ENCODE measurements at places on chromosomes 5 and 9.
A peak's percentile ranks its signal among the peaks of the same experiment; 100 is the strongest.

- peak; percentile 84 for DNase-seq
Observed at GRCh38 chr9:79623799-79624721, 52.3 kb downstream of the TLE4 start.

DNA sequence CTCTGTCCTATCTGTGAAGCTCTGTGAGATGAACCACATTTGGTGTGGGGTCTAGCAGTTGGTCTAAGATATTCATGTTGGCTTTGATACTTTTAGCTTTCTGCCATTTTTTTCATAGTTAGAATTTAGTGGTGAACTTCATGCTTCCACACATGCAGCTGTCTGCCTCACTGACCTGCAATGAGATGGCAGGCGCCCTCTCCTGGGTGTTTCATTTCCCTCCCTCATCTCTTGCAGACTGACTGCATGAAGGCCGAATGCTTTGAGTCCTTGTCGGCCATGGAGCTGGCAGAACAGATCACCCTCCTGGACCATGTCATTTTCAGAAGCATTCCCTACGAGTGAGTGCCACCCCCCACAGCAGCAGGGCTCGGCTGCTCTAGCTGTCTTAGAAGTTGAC lies 26.1 kb upstream of the CKMT2 start:
- no peak for DNase-seq

DNA sequence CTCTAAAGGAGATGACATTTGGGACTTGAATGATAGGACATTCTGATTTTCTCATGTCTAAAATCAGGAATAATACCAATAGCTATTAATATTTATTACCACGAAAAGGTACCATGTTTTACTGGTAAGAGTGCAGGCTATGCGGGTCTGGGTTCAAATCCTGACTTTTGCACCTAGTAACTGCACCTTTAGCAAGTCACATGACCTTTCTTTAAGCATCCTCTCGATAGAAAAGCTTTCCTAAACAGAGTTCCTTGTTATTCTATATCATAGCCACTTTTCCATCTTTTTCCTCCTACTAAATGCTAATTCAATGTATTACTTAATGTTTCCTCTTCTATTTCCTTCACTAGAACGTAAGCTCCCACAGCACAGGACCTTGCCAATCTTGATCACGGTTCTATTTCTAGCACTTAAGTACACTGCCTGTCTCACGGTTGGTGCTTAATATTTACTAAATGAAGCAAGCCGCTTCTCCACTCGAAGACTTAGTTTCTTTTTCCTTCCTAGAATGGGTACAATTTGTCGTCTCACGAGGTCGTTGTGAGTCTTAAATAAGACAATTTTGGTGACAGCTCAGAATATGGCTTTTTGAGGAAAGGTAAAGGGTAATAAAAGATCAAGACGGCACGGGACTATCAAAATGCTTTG lies 816 bp downstream of the RBM18 start:
- DNase-seq = no peak

GRCh38 chr9:128718047-128718446 lies 5.9 kb downstream of the ZDHHC12 start:
- no peak for DNase-seq

DNA sequence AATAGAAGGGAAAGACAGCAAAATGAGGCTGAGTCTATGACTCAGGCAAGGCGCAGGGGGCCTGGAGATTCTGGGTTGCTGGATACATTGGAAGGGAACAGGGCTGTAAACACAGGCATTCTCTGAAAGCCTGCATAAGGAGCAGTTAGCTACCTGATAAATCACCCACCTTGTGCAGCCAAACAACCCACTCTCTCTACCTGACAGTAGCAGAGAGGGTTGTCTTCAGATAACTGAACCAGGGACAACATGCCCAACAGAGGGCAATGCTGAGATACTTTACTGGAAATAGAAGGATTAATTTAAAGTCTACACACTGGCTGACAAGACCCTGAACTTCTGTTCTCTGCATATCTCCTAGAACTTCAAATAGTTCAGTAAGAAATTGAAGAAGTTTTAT lies 161.6 kb downstream of the KCTD16 start:
- no peak for DNase-seq

- peak; percentile 40 for DNase-seq
Observed at GRCh38 chr5:146533260-146533857, 17.4 kb upstream of the GPR151 start.

DNA sequence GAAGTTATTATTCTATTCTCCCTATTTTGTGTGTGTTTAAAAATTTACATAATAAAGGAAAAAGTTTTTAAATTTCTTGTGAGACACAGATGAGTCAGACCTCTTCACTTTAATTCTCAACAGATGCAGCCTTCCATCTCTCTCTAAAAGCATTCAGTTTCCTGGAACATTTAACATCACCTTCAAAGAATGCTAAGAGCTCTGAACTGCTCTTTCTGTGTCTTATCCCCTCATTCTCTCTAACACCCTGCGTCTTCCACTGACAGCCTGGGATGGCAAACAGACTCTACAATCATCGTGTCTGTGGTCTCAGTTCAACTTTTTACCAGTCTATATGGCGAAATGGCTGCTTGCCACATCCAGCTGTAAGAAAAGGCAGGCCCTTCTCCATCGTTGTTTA lies 173.0 kb downstream of the HINT1 start:
- no peak for DNase-seq

DNA sequence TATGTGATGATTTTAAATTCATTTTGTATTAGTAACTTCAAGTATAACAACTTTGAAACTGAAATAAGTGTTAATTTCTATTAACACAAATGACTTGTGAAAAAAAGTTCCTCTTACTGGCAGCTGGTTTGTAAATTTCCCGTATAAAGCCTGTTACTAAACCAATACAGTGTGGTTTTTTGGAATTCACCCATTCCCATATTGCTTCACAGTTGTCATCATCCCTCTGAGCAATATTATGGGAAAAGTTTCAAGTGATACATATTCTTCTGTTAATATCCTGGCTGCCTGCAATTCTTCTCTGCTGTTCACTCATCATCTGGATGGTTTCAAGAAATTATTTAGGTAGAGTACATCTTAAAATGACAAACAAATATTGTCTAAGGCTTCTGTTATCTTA lies 1185.1 kb upstream of the C9orf72 start:
- DNase-seq = no peak

DNA sequence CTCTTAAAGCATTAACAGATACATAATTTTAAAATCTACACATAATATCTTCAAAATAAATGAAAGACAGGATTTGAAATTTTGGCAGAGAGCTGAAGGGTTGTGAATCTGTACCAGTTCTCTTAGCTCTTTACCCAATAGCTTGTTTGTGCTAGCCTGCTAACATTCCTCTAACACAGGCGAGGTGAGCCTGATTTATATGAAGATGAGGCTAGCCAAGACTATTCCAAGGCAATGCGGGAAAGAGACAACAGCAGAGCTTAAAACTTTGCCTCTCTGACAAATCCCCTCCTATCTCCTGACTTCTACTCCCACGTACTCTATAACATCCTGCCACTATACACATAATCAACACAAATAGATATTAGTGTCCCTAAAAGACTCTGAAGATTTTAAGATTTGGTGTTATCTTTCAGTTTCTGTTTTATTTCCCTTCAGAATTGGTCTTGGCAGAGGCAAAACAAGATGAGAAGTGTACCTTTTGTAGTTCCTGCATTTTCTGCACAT lies 745.6 kb upstream of the ZNF608 start:
- no peak for DNase-seq

- DNase-seq = no peak
Observed at GRCh38 chr5:73298772-73299630, 126.0 kb downstream of the TMEM174 start.

DNA sequence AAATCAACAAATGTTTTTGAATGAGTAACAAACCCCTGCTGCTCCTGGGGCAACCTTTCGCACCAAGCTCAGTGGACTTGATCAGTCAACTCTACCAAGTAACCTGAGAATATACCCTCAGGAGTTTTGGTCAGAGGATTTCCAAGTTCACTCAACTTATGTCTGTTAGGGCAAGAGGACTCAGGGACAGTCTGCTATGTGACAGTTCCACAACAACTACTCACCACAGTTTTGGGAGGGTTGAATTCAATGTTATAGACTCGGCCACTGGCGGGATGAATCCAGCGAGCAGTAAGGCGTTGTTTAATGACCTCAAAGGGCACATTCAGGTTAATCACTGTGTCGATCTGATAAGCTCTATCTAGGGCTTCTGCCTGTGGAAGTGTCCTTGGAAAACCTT lies 22.1 kb downstream of the AK3 start:
- no peak for DNase-seq

- DNase-seq = no peak
Observed at GRCh38 chr5:74957906-74958305, 91.7 kb upstream of the FAM169A start.

DNA sequence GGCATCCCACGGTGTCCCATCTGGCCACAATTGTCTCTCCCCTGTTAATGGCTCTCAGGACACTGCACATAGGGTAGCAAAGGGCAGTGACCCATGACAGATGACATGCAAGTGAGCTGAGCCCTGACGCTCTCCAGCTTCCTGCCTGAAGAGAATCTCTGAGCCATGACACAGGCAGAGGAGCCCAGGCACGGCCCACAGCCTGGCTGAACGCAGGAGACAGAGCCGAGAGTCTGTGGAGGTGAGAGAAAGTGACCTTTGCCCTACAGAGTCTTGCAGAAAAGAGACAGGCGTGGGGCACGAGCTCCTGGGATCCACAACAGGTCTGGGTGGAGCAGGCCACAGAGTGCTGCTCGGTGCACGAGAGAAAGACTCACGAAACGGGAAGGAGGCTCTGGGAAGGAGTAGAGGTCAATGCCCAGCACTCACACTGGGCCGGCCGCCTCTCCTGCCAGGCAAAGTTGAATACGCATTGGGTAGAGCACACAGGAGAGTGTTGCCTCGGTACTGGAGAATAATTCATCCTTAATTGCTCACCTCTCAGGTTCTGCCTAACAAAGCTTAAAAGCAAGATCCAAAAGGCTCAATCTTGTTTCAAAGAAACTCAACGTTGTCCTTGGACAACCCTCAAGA lies 90.3 kb downstream of the MRPL36 start:
- DNase-seq = peak; percentile 56

GRCh38 chr9:129405827-129406213 lies 215.1 kb downstream of the C9orf50 start:
- DNase-seq = no peak

GRCh38 chr9:133332381-133332730 lies 3.6 kb downstream of the SURF6 start:
- no peak for DNase-seq

DNA sequence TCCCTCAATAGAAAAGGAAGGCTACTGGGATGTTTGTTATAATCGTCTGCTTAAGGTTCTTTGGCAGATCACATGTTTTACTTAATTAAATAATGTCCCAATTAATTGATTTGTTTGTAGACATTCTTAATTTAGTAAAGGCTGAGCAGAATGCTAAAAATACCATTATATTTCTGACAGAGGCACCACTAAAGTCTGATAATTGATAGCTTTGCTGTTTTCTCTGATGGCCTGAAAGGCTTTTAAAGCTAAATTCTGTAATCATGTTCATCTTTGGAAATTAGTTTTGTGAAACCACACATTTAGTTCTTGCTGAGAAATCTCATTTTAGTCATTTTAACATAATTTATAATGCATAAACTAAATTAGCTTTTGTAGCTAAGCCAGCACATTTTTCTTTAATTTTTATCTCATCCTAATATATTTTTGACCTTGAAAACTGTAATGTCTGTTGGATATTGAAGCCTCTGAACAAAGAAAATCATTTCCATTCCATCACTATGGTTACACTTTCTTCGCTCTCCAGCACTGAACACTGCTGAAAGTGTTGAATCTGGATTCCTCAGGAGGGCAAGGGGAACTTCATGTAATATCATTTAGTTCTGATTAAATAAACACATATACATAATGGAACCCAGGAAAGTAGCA lies 329.4 kb downstream of the ELAVL2 start:
- DNase-seq = no peak

GRCh38 chr5:171580502-171581265 lies 161.2 kb downstream of the FGF18 start:
- DNase-seq = no peak

DNA sequence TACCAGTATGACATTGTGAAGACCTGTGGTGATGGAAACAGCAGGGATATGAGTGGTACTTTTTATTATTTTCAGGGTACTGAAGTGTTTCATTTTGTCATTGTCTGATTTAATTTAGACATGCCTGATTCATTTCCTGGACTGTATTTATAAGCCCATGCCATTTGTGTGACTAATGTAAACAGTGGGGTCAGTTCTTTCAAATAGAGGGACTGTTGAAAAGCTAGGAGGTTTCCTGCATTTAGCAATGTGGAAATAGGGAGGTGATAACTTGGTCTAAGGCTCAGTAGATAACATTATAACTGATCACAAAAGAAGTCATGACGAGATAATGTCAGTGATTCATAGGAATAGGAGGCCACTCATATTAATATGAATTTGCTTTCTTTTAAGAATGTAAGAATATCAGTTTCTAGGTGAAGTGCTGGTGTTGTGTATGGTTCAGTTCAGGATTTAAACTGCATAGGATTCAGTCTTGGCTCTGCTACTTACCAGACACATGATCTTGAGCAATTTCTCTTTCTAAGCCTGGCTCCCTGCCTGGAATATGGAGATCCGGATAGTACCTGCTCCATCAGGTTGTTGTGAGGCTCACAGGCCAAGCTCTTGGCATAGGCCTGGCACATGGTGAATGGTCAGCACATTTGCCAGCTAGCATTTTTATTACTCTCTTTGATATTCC lies 7.5 kb downstream of the RASGRF2 start:
- DNase-seq = peak; percentile 51

GRCh38 chr5:173123416-173123815 lies 20.9 kb upstream of the BNIP1 start:
- no peak for DNase-seq

DNA sequence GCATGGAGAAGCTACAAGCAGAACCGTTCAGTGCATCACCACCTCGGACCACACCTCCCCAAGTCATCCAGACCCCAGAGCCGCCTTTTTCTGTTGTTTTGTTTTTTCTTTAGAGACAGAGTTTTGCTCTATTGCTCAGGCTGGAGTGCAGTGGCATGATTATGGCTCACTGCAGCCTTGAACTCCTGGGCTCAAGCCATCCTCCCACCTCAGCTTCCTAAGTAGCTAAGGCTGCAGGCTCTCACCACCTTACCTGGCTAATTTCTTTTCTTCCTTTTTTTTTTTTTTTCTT lies 13.5 kb upstream of the SFXN1 start:
- DNase-seq = no peak

GRCh38 chr9:136628268-136628667 lies 34.4 kb upstream of the EGFL7 start:
- no peak for DNase-seq

- DNase-seq = peak; percentile 93
Observed at GRCh38 chr9:38066914-38067858, 1.8 kb downstream of the SHB start.

GRCh38 chr9:109315480-109316206 lies 5.2 kb downstream of the EPB41L4B start:
- no peak for DNase-seq

GRCh38 chr9:17330097-17330496 lies 195.3 kb downstream of the CNTLN start:
- DNase-seq = no peak

Measured in lower leg skin (tissue), 4 donors.